ENCODE measurements at places on chromosomes 5 and 9.

DNA sequence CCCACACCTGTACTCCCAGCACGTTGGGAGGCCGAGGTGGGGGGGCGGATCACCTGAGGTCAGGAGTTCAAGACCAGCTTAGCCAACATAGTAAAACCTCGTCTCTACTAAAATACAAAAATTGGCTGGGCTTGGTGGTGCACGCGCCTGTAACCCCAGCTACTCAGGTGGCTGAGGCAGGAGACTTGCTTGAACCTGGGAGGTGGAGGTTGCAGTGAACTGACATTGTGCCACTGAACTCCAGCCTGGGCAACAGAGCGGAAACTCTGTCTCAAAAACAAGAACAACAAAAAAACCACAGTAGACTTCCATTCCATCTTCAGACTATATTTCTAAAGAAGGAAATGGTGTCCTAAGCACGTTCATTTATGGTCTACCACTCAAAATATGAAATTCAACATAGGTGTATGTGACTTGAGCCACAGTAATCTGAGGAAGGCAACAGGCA is 14.2 kb upstream of the SERINC5 start:
- no peak for DNase-seq

DNA sequence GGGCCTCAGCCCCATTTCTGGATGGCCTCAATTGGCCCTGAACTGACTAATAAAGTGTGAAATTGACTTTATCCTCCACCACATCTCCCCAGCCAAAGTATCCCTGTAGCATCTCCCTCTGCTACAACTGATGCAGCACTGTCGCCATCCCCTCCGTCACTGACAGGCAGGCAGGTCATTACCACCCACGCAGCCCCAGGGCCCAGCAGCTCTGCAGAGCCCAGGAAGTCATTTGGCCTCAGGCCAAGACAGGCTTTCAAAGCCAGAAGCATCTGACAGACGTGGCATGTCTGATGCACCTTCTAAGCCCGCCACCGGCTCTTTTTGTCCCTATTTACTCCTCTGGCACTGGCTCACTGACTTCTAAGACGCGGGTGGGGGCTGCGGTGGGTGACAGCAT is 65.3 kb downstream of the ARHGEF37 start:
- peak; percentile 25 for DNase-seq

GRCh38 chr5:176882567-176882903 is 16.6 kb downstream of the HK3 start:
- DNase-seq = no peak

GRCh38 chr5:95900383-95900958 is 61.2 kb downstream of the ELL2 start:
- DNase-seq = no peak

GRCh38 chr5:158174918-158175851 is 316.2 kb upstream of the CLINT1 start:
- DNase-seq = peak; percentile 5

DNA sequence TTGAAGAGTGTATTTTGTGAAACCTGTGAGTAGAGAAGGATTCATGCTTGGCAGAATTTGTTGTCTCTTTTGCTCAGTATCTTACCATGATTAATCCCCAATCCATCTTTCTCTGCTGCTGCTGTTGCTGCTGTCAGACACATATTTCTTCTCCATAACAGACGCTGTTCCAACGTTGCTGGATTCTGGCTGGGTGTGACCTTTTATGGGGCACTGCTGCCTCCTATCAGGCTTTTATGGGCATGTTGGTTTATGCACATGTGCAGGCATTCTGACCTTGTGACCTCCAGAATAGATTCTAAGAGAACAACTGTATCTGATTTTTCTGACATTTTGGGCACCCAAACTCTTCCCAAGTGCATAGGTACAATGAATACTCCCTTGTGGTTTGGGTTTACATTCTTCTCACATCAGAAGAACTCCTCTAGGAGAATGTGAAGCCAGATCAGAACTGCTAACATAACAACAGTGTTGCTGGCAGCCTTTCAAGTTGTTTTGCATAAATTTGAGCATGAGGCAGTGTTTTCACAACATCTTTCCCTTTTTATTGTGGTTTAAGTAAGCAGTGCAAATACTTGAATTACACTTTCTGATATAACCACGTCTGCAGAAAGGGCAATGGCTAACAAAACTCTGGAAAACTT is 9.2 kb upstream of the ISL1 start:
- DNase-seq = no peak

DNA sequence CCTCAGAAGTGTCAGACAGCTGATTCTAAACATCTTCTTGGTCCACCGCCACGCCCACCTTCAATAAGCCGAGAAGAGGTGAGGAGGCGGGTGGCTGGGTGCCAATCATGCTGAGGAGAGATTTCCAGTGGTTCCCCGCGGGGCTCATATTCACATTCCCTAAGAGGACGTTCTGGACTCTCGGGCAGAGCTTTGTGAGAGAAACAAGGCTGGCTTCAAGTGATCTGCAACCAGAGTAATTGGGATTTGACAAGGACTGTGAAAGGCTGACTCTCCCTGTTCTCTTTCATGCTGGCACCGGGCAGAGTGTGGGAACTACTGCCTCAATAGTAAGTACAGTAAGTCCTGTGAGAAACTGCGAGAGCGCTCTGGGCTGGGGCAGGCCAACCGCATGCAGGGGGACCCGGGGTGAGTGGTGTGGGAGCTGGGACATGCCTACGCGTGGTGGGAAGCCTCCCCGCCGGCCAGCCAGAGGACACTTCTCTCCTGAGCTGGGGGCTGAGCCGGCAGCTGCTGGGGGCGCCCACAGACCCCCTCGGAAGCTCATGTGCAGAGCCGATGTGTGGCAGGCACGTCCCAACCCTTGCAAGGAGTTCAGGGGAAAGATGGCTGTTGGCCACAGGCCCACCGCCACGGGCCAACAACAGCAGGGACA is 110.9 kb downstream of the LIFR start:
- no peak for DNase-seq

DNA sequence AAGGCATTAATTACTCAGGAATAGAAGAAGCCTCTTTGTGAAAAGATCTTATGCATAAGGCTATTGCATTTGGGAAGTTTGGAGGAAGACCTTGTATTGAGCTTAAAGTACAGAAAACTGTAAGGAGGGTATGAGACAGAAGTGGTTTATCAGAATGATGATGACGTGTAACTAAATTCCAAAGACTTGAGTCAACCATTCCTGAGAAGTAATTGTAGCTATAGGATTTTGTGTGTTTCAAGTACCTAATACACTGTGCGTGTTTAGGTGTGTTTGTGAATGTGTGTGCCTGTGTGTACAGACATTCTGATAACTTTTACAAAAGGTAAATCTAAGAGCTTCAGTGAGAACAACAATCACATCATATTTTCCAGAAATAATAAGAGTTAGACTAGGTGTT is 46.5 kb upstream of the IRX2 start:
- no peak for DNase-seq

- DNase-seq = no peak
Measured at GRCh38 chr5:112239996-112240395, 179.1 kb downstream of the EPB41L4A start.

GRCh38 chr5:112004867-112005622 is 248.1 kb upstream of the NREP start:
- DNase-seq = no peak

DNA sequence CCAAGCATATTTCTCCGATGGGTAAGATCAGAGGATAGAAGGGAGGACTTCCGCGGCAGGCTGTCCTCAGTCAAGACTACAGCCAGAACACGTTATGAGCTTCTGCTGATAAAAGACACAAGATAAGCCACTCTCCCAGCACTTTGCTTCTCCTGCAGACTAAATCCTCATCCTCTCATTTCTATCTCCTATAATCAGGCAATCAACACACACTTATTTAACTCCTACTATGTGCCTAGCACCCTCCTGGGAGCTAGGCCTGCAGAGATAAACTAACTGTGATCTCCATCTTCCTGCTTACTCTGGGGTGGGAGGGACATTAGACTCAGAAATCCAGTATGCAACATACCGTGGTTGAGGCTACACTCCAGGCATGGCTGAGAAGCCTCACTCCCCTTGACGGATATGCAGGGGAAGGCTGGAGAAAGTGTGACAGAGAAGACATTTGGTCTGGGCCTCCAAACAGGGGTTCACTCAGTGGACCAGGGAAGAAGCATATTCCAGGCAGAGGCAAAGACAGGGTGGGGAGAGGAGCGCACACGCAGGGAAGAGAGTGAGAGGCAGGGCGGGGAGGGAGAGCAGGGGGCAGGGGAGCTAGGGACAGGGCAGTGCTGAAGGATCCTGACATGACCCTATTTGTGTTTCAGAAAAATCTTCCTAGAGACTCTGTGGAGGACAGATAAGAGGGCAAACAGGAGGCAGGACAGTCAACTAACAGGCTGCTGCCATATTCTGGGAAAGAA is 274.1 kb downstream of the DENND1A start:
- DNase-seq = no peak

DNA sequence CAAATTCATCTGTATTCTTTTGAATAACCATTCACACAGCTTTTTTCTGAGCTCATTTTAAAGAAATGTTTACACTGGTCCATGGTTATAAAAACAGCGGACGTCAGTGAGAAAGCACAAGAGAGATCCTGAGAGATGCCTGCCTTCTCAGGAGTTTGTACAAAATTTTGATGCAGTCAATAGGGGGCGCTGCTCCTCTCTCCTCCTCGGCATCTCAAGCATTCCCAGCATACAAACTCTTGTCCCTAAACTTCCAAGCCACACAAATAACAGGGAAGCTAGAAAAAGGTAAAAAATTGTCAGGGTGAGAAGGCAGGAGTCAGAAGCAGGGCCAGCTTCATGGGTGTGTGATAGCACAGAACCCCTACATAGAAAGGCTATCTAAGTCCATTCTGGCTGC is 11.2 kb upstream of the CCDC152 start:
- DNase-seq = no peak

DNA sequence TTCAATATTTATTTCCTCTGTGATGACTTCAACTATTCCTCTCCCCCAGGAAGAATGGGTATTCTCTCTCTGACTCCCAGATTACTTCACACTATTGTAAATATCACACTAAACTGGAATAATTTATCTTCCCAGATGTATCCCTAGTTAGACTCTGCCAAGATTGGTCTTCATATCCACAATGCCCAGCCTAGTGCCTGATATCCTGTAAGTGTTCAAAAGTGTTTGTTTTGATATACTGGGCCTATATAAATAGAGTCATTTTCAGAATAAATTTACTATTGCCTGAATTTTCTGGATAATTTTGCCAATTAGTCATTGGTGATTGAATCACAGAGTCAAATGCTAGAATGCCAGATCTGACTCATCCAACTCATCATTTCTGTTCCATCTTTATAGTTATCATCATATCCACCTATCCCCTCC is 143.7 kb upstream of the TNC start:
- no peak for DNase-seq

- DNase-seq = no peak
Measured at GRCh38 chr5:102590467-102590866, 91.7 kb upstream of the SLCO6A1 start.

DNA sequence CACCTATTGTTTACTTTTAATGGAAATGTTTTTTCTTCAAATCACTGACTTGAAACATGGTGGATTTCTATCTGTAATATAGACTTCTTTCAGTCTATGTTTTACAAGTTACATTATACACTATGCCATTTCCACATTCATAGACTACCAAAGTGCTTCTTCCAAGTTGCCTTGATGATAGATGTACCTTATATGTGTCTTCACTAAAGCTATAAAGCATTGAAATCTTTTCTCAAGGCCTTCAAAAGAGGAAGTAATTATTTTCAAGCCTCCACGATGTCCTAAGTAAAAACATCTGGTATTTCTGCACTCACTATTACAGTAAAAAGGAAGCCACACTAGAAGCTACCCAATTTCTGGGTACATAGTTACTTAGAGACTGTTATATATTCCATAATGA is 113.3 kb downstream of the FGF10 start:
- DNase-seq = no peak

DNA sequence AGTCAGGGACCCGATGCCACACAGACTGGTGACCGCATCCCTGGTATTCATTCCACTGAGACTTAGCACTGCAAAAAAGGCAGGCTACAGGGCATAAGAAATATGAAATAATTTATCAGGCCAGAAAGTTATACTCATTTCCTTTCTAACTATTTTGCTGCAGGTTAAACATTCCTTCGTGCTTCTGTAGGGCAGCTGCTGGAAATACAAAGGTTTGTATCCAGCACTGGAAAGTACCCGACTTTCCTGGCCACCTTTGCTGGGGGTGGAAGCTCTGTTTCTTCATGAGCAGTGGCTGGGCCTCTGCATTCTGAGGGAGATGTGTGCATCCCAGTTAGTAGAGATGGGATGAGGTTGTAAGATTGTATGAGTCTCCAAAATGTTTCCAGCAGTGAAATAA is 478.6 kb upstream of the WWC1 start:
- no peak for DNase-seq

DNA sequence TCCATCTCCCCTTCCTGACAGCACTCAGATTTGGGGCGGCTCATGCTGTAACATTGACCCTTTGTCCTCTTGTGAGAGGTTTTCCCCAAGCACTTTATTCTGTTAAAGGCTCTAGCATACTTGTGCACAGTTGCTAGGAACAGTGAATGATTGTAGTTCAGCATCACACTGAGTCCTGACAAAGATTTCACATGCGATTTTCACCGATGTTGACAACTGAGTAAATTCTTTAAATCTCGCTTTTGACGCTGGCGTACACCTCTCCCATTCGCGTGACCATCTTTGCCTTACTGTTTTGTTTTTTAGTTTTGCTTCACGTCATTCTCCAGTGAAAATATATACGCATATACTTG is 780 bp downstream of the CDC37L1 start:
- peak; percentile 22 for DNase-seq

GRCh38 chr5:17042041-17042440 is 106.0 kb upstream of the MYO10 start:
- DNase-seq = no peak

DNA sequence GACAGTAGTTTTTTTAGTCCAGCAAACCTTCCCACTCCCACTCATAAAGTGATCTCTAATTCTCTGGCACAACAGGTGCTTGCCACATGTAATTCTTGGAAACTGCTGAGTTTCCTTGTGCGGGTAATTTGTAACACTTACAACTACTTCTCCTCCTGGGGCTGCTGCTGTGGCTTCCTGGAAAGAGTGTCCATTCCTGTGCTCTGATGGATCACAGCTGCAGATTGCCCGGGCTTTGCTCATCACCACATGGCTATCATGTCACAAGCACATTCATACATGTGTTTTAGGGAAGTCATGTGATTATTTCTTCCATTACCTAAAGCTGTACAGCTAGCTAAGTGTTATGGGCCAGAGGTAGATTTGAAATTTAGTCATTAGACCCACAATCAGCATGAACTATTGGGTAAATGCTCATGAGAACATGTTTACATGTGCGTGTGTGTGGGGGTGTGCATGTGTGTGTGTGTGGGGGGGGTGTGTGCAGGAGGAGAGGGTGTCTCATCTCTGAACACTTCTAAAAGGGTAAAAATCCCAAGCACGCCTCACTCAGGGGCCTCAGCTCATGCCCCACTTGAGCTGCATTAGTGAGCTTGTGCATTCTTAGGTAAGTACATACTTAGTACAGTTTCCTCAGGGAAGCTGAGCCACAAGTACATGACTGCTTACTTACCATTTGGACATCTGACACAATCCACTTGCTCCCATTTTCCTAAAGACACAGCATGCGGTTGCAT is 118.1 kb upstream of the CCDC112 start:
- no peak for DNase-seq
